ENCODE measurements at places on chromosomes 12 and 14.
A peak's percentile ranks its signal among the peaks of the same experiment; 100 is the strongest.

DNA sequence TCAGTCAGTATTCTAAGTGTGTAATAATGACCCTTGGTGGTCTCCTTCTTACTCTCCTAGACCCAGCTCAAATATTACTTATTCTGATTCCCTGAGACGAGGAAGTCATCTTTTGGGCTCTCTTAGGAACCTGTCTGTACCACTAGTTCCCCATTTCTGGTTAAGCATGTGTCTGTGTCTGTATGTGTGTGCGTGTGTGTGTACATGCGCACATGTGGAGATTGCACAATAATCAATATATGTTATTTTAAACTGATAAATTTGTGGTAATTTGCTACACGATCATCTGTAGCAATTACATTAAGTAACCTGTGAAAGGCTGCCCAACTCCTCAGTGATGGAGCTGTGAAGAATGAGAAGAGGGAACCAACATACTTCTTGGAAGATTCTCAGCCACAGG lies 132.2 kb downstream of the ASCL4 start:
- no peak for DNase-seq

GRCh38 chr12:46492471-46493085 lies 120.0 kb upstream of the SLC38A2 start:
- no peak for DNase-seq

GRCh38 chr14:71289536-71289935 lies 382.3 kb downstream of the PCNX1 start:
- DNase-seq = peak; percentile 13

DNA sequence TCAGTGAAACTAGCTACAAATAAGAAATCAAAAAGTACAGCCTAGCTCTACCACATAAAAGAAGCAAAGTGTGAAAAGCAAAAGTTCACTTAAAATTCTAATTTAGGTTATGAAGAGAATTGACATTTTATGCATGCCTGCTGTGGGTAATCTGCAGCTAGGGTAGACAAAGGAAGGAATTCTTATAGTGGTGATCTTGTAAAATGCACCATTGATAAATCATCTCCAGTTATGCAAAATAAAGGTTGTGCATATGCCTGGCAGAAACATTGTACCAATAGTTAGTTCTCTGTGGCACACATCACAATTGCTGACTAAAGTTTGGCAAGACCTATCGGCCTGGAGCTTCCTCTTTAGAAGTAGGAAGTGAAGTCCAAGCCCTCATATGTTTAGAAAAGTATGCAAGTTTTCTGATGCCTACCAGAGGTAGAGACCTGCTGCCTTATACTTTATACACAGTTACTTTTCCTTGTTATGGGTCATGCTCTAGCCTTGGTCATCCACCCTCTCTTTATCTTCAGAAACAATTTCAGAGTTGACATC lies 78.3 kb downstream of the TSHR start:
- no peak for DNase-seq

DNA sequence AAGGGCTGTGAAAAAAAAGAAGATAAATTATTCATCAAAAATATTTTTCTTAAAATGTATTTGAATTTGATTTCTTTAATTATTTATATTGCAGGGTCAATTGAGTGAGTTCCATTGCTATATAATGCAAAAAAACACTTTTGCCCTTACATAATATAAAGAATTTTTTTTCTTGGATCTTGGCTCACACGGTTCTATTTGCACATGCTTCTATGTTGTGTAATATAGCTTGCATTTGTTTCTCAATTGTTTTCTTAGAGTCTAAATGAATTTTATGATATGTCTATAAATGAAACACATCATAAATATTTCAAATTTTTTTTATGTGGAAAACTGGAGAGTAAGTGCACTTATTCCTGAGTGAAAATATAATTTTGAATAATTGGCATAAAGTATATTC lies 694.2 kb downstream of the SLC6A15 start:
- DNase-seq = no peak

GRCh38 chr14:76881348-76881747 lies 55.1 kb downstream of the LRRC74A start:
- DNase-seq = no peak

All from CD4-positive, alpha-beta T cell treated with Interleukin-12 subunit alpha and Interleukin-12 subunit beta, for 1 hour (primary cell).